Stimulated activated CD8-positive, alpha-beta memory T cell treated with anti-CD3 and anti-CD28 coated beads, Interleukin-15, amount 100 ng/mL, for 48 hours (primary cell): ENCODE measurements at places on chromosomes 7 and 10.

DNA sequence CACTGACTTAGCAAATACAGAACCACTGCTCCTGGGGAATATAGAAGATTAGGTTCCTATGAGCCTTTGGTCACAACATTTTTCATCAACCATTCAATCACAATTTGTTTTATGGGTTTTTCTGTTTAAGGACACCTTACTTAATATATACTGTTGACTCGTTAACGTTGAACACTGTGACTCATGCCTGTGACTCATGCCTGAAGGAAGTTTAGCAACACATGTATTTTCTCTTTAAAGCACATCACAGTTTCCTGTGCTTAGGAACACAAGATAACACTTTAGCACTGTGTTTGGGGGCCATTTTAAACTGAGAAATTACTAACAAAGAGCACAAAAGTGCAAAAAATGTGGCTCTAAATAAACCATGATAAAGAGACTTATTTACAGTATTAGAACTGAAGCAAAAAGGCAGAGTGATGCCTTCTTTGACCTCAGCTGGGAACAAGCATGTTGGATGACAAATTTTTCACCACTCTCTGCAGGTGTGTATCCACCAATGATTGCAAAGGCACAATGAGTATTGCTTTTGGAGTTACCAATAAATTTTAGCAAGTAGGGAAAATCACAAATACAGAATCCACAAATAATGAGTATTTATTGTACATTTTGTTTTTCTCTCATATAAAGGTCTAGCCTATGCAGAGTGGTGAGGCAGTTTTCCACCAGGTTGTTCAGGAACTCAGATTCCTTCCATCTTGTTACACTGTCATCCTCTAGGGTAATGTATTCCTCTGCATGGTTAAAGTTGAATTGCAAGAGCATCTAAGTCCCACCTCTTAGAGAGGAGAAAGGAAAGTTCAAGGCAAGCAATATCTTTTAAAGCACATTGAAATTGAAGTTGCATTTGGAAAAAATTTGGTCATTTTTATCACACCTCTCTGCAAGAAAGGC, 7.3 kb downstream of the FGFBP3 start:
- DNase-seq = peak; percentile 31

DNA sequence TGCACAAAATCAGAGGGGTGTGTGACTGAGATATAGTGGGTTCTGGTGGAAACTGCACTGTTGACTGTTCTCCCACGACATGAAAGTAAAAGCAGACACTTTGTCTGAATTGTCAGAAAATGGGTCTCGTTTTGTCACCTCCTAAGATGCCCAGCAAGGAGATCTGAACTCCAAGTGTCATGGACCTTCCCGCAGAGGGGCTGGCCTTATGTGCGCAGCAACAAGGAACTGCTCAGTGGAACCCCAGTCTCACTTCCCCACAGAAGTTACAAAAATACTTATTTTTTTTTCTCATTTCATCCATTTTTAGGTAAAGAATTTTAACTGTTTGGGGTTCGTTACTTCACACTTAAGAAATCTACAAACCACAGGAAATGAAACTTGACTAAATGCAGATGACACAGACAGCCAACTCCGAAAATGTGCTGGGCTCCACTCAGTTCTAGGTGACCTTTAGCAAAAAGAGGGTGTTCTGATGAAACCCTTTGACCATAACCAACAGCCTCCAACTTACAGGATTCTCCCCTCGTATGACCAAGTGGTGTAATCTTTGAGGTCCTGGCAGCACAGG, 115.0 kb downstream of the FAM107B start:
- DNase-seq = peak; percentile 42

GRCh38 chr10:51718804-51719291, 19.5 kb upstream of the CSTF2T start:
- no peak for DNase-seq

GRCh38 chr7:4185721-4186512, 496.2 kb upstream of the FOXK1 start:
- no peak for DNase-seq

DNA sequence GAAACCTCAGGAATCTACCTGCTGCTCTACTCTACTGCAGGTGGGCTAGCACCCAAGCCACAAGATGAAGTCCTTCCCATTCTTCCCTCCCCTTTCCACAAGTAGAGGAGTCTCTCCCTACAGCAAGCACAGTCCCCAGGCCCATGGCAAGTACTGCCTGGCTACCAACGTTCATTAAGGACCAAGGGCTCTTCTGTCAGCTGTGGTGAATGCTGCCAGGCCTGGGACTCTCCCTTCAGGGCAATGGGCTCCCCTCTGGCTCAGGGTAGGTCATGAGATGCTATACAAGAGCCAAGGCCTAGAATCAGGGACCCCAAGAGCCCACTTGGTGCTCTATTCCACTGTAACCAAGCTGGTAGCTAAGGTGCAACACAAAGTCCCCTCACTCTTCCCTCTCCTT, 39.8 kb downstream of the SNX13 start:
- no peak for DNase-seq

DNA sequence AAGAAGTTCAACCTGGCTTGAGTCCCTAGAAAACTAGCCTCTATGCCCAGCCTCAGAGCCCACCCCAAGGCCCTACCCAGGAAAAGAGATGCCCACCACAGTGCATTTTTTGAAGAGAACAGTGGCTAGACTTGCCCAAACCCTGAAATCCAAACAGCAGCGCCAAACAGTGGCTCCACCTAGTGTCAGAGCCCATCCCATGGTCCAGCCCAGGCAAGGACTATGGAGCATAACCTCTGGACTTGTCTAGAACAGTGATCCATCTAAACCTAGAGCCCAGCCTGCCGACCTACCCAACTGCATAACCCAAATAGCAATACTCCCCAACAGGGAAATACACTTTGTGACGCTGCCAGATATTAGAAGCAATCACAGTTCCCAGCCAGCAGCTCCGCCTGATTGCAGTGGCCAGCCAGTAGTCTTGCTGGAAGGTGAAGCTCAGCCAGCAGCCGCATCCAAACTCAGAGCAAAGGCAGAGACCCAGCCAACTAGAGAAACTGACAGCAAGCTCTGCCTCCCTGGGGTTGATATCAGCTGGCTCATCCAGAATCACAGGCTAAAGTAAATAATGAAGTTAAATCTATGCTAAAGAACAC, 44.5 kb downstream of the HBP1 start:
- no peak for DNase-seq
